ENCODE measurements at places on chromosomes 2 and 18.

GRCh38 chr2:10265329-10266132 is 37.2 kb upstream of the HPCAL1 start:
- DNase-seq: no peak
- H3K27me3 ChIP-seq: no peaks in the 10 kb centered on the region
- no peak overlapping the region for H3K4me3 ChIP-seq
- no peaks in the 10 kb centered on the region for H3K36me3 ChIP-seq
- H3K27ac ChIP-seq: no peak overlapping the region

GRCh38 chr2:230602562-230603230 is 109.9 kb upstream of the CAB39 start:
- no peak for DNase-seq
- H3K27me3 ChIP-seq: no peaks in the 10 kb centered on the region
- H3K36me3 ChIP-seq: no peaks in the 10 kb centered on the region

GRCh38 chr2:170229125-170229524 is 51.2 kb downstream of the MYO3B start:
- H3K27ac ChIP-seq: no peak overlapping the region
- H3K4me3 ChIP-seq: no peak overlapping the region
- no peaks in the 10 kb centered on the region for H3K4me1 ChIP-seq
- no peaks in the 10 kb centered on the region for H3K36me3 ChIP-seq

DNA sequence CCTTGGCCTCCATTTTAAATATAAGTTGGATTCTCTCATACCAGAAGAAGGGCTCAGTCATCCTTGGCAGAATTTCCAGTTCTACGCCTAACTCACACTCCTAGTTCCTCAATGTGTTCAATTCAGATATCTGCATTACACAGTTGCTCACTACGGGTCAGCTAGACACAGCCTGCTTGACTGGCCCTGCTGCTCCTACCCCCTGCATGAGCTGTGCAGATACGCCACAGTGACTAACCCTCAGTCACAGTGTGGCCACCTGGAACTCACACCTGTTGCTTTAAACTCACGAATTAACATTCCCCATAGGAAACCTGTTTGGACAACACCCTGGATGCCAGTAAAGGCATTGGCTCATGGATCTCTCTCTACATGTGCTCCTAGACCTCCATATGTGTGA is 429.6 kb downstream of the NCKAP5 start:
- no peak overlapping the region for H3K4me3 ChIP-seq

DNA sequence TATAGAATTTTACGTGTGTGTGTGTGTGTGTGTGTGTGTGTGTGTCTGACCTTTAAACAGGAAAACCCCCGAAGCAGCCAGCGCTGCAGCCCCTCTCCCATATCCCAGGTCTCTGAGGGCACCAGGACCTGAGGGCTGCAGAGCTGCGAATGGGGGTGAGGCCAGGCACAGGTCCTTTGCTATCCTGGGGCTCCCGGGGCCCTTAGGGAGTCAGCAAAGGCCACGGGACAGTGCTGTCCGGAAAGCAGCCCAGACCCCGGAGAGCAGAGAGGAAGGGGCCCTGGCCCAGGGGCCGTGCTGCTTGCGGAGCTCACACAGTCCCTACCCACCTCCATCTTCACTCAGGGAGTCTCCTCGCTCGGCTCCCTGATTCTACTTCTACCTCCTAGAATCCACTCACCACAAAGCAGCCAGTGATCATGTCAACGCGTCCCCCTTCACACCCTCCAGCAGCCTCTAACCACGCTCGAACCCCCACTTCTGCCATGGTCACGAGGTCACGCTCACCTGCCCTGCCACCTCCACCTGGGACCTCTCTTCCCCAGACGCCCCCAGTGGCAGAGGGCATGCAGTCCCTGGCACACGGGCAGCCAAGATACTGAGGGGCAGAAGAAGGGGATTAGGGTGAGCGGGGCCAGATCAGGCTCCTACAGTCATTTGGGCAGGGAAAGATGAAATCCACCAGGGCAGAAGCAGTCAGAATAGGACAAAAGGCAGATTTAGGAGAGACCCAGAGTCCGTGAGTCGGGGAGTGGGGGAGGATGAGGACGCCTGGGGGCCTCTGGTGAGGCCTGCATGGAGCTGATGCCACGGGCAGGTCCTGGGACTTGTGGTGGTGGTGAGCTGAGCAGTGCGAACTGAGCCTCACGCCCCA is 86.7 kb downstream of the USP40 start:
- no peak for DNase-seq
- no peak overlapping the region for H3K4me3 ChIP-seq
- no peaks in the 10 kb centered on the region for H3K27me3 ChIP-seq
- H3K27ac ChIP-seq: no peak overlapping the region
- no peaks in the 10 kb centered on the region for H3K4me1 ChIP-seq

DNA sequence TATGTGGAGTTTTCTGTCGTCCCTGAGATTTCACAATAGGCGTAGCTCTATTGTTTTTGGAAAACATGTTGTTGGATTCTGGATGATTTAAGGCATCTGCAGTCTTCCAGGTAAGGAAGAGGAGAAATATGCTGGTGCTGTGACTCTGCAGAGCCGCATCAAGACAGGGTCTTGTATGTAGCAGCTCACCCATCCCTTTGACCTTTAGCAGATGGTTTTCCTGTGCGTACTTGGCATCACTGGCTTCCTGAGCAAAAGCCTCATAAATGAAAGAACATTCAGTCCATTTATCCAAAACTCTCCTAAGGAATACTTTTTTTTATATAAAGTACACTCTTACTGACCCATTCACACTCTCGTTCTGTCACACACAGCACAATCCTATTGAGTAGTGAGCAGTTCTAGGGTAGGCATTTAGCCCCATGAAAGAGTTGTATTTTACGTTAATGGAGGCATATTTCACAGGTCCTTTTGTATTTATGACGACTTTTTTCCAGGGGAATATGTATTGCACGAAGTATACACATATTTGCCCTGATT is 443.9 kb downstream of the STK39 start:
- H3K4me1 ChIP-seq: no peaks in the 10 kb centered on the region
- no peaks in the 10 kb centered on the region for H3K27me3 ChIP-seq
- no peak overlapping the region for H3K4me3 ChIP-seq

- no peak overlapping the region for H3K4me3 ChIP-seq
- H3K27me3 ChIP-seq: peaks cover 3% of the 10 kb centered on the region
- H3K36me3 ChIP-seq: no peaks in the 10 kb centered on the region
- no peak overlapping the region for H3K27ac ChIP-seq
- no peaks in the 10 kb centered on the region for H3K4me1 ChIP-seq
- DNase-seq: no peak
These were observed 6.5 kb upstream of the KLHL29 start for GRCh38 chr2:23378496-23378895.

DNA sequence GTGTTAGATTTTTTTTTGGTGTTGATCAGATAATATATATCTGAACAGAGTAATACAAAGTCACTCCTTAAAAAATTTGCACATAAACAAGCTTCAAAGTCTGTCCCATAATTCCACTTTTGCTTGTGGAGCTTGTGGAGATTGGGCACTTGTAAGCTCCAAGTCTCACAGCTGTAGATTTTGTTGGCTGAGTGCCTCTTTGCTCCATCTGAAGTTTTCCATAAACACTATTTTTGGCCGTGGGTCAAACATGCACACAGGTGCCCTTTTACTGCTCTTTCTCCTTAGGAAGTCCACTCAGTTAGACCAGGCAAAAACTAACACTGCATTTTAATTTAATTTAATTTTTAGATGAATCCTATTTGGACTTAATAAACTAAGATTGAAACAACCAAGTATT is 3.6 kb upstream of the KCNJ13 start:
- H3K27ac ChIP-seq: no peak overlapping the region
- no peaks in the 10 kb centered on the region for H3K27me3 ChIP-seq
- H3K4me1 ChIP-seq: no peaks in the 10 kb centered on the region
- H3K36me3 ChIP-seq: no peaks in the 10 kb centered on the region

- no peaks in the 10 kb centered on the region for H3K27me3 ChIP-seq
- no peaks in the 10 kb centered on the region for H3K36me3 ChIP-seq
- DNase-seq: no peak
- H3K4me1 ChIP-seq: no peaks in the 10 kb centered on the region
- H3K4me3 ChIP-seq: no peak overlapping the region
These were observed 69.9 kb upstream of the BCL2L11 start for GRCh38 chr2:111050701-111051376.

- DNase-seq: no peak
- H3K4me3 ChIP-seq: no peak overlapping the region
- no peaks in the 10 kb centered on the region for H3K36me3 ChIP-seq
These were observed 97.2 kb downstream of the SEPTIN10 start for GRCh38 chr2:109516445-109517117.

GRCh38 chr2:96108151-96108540 is 8.2 kb downstream of the ADRA2B start:
- no peaks in the 10 kb centered on the region for H3K4me1 ChIP-seq
- H3K27me3 ChIP-seq: no peaks in the 10 kb centered on the region
- H3K36me3 ChIP-seq: no peaks in the 10 kb centered on the region
- no peak overlapping the region for H3K4me3 ChIP-seq
- no peak for DNase-seq

DNA sequence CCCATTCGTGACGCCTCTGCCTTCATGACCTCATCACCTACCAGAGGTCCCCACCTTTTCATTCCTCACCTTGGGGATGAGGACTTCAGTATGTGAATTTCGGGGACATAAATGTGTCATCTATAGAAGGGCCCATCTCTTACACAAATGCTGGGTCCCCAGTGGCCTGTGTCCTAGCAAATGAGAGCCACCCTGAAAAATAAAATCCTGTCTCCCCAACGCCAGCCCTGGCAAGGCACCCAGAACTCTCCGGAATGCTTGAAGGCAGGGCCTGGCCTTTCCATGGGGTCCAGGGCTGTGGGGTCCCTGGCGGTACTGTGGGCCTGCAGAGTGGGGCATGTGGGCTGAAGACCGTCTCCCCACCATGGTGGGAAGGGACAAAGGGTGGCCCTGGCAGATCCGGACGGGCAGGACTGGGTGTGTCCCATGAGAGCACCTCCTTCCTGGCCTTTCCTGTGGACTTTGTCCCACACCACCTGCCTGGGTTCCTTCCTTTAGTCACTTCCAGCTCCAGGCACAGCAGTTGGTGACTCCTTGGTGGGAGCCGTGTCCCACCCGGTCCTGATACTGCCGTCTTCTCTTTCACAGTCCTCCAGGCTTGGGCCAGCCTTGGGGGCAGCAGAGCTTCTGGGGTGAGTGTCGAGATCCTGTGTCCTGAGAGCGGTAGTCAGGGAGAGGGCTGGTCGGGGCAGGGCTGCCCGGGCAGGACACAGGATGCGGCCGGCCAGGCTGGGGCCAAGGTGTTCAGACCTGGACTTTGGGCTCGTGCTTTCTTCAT is 18.6 kb downstream of the CAPN10 start:
- no peaks in the 10 kb centered on the region for H3K36me3 ChIP-seq
- DNase-seq: no peak
- H3K27ac ChIP-seq: no peak overlapping the region
- peaks cover 14% of the 10 kb centered on the region for H3K4me1 ChIP-seq

DNA sequence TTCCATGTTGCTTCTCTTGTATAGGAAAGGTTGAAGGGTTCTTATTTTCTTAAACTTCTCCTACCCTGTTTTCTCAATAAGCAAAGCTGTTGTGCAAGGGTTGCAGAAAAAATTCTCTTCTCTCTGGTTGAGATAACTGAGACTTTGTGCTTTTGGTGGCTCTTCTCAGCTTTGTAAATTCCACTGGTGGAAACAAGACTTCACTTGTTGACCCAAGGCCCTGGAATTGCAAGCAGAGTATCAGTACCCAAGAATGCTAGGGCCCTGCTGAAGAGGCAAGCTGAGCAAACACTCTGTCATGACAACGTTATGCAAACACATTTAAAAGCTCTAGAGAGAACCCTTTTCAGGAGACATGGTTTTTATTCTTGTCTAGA is 294.7 kb upstream of the EPAS1 start:
- H3K36me3 ChIP-seq: peaks cover 33% of the 10 kb centered on the region
- no peak for DNase-seq
- peak overlapping the region; percentile 4 for H3K27ac ChIP-seq
- no peaks in the 10 kb centered on the region for H3K4me1 ChIP-seq
- H3K27me3 ChIP-seq: no peaks in the 10 kb centered on the region

GRCh38 chr2:239277401-239278085 is 123.3 kb downstream of the HDAC4 start:
- no peaks in the 10 kb centered on the region for H3K27me3 ChIP-seq
- H3K27ac ChIP-seq: peak overlapping the region; percentile 93
- peaks cover 58% of the 10 kb centered on the region for H3K4me1 ChIP-seq
- no peak overlapping the region for H3K4me3 ChIP-seq
- no peak for DNase-seq

DNA sequence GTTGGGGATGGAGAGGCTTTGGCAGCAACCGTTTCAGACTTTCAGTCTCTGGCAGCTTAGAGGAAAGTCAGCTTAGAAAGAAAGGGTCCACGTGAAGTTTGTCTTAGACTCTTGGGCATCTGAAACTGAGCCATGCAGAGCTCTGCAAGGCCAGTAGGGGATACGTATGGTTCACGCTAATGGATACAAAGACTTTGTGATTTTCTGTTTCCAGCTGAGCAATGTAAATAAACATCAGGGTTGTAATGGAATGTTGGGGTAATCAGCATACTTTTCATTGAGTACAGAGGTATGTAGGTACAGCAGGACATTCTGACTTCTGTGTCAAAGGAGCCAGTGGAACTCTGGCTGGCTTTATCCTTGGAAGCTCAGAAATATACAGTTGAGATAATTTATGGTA is 31.0 kb downstream of the RALB start:
- no peak for DNase-seq
- H3K27me3 ChIP-seq: no peaks in the 10 kb centered on the region
- H3K4me3 ChIP-seq: no peak overlapping the region
- no peaks in the 10 kb centered on the region for H3K4me1 ChIP-seq

DNA sequence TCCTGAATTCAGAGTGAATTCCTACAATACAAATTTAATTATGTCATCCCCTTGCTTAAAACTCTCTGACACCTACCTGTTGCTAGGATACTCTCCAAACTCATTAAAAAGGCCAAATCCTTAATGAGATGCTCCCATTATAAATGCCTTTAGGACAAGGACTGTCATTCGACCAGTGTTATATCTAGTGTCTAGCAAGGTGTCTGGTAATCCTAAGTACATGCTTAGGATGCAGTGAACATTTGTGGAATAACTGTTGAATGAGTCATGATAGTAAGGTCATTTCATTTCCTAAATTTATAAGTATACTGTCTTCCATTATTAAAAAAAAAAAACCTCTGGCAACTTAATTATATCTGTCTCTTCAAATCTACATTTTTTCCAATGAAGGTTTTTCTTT is 588.9 kb upstream of the NRXN1 start:
- no peaks in the 10 kb centered on the region for H3K4me1 ChIP-seq
- DNase-seq: no peak
- no peaks in the 10 kb centered on the region for H3K27me3 ChIP-seq
- no peak overlapping the region for H3K27ac ChIP-seq
- H3K4me3 ChIP-seq: no peak overlapping the region

DNA sequence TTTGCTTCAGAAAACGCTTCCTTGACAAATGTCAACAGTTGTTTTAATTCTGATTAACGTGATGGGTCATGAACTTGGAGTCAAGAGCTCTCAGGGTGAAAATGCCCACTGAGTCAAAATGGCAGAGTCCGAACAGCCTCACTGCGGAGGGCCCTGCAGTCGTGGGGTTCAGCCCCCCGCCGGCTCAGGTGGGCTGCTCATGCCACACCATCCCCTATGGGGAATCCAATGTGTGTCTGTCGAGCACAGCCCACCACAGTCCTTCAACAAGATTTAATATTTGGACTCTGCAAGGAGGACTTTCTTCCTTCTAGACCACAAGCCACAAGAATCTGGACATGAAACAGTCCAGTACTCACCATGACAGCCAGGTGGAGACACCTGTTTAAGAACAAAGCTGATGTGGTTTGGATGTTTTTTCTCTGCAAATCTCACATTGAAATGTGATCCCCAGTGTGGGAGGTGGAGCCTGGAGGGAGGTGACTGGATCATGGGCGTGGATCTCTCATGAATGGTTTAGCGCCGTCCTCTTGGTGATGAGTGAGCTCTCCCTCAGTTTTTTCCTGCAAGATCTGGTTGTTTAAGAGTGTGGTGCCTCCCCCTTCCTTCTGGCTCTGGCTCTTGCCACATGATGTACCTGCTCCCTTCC is 201.0 kb downstream of the NDUFA10 start:
- H3K27ac ChIP-seq: no peak overlapping the region
- H3K36me3 ChIP-seq: no peaks in the 10 kb centered on the region
- no peaks in the 10 kb centered on the region for H3K4me1 ChIP-seq
- no peaks in the 10 kb centered on the region for H3K27me3 ChIP-seq
- no peak for DNase-seq
